ENCODE measurements at places on chromosomes 6 and 20. TPM values are rescaled to one million over a fixed set of nuclear protein-coding genes. Genes with fewer than 3 reads are reported as not detected.
A peak's percentile ranks its signal among the peaks of the same experiment; 100 is the strongest.

CDS2 gene
- 48.9 TPM for polyA plus RNA-seq

HUS1B gene
- 1.2 TPM for polyA plus RNA-seq

ACTL10 gene
- 2.6 TPM for polyA plus RNA-seq

C6orf52 gene
- polyA plus RNA-seq, result 6.8 TPM

APCDD1L gene
- 0.07 TPM for polyA plus RNA-seq

CLVS2 gene
- polyA plus RNA-seq, result not detected

BPIFB2 gene
- polyA plus RNA-seq, result 0.30 TPM

- DNase-seq, result peak; percentile 63
Observed at GRCh38 chr6:96899019-96899418, 1.3 kb upstream of the NDUFAF4 start.

- DNase-seq, result peak; percentile 45
Observed at GRCh38 chr6:128516514-128516898, 3.9 kb downstream of the PTPRK start.

GRCh38 chr6:148954934-148955333 is 208.1 kb downstream of the UST start:
- no peak for DNase-seq

DNA sequence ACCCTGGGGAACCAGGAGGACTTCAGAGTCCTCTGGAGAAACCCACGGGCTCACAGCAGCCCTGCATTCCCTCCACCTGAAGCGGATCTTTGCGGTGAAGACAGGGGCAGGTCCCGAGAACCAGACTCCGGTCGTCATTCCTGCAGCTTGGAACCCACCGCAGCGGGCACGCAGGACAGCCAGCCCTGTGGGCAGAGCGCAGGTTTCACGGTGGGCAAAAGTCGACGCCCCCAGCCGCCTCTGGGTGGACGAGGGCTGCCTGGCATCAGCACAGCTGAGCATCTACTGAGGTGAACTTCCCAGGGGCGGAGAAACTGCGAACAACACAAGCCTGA is 118.3 kb downstream of the PSMB1 start:
- DNase-seq, result no peak

DNA sequence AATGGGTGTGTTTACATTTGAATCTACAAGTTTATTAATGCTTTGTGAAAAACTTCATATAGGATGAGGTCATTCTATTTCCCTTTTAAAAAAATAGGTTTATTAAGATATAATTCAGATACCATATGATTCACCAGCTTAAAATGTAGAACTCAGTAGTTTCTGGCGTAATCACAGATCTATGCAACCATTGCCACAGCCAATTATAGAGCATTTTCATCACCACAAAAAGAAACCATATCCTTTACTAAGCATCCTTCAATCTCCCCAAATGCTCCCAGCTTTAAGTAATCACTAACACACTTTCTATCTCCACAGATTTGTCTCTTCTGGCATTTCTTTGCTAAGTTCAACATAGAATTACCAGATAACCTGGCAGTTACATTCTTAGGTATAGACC is 137.2 kb downstream of the PTPRT start:
- no peak for DNase-seq

DNA sequence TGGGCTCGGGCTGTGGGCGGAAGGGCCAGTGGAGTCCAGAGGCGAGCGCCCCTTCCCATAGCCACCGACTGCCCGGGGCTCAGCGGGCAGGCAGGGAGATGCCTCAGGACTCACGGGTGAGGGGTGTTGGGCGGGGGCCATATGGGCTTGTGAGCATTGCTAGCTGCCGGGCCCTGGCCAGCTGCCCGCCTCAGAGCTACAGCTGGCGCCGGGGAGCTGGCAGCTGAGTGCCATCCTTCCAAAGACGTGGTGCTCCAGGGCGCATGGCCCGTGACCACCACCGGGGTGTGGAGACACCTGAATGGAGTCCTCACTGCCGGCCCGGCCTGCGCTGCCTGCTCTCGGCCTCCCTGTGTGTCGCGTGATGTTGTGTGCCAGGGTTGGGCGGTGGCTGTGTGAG is 10.6 kb upstream of the RBBP8NL start:
- no peak for DNase-seq

- no peak for DNase-seq
Observed at GRCh38 chr6:75113446-75113845, 92.4 kb downstream of the COL12A1 start.

GRCh38 chr6:116059713-116060571 is 749 bp downstream of the FRK start:
- DNase-seq, result peak; percentile 38

- DNase-seq, result no peak
Observed at GRCh38 chr6:151808371-151809241, 1.1 kb downstream of the ESR1 start.

GRCh38 chr6:77433888-77434287 is 29.4 kb downstream of the HTR1B start:
- no peak for DNase-seq

- DNase-seq, result no peak
Observed at GRCh38 chr6:20686142-20686541, 151.9 kb downstream of the CDKAL1 start.

DNA sequence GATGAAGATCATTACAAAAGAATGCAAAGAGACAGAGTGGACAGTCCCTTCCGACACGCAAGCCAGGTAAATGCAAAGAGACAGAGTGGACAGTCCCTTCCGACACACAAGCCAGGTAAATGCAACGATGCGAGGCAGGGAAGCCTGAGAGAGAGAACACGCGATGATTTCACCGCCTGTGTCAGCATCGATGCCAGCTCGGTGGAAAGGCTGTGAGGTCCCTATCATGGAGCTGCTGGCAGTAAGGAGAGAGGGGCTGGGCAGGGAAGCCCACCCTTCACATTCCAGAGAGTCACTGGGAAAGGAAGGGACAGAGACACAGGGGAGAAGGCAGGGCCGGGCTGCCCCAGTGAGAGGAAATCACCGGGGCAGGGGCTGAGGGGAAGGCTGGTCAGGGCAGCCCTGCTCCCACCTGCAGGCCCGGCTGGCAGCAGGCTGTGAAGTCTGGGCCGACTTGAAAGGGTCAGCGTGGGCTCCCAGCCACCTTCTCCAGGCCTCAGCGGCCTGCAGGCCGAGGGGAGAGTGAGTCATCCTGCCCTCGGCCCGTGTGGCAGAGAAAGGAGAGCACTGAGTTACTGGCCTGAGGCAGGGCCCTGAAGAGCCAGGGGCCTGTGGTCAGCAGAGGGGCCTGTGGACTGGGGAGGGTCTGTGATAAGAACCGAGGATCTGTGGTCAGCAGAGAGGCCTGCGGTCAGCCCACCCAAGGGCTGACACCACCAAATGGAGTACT is 80.4 kb downstream of the DACT2 start:
- DNase-seq, result peak; percentile 48

GRCh38 chr6:25754535-25754934 is at the start of gene SLC17A4:
TSS of gene SLC17A4 (plus strand) at chr6:25754742. CDS start at chr6:25761963, 7,221 bp downstream.
- DNase-seq, result no peak

All from hepatocyte (in vitro differentiated cells).